Gastrocnemius medialis (tissue), 4 donors: ENCODE measurements at places on chromosomes 7 and 10. TPM values are rescaled to one million over a fixed set of nuclear protein-coding genes. Genes with fewer than 3 reads are reported as not detected.

DNA sequence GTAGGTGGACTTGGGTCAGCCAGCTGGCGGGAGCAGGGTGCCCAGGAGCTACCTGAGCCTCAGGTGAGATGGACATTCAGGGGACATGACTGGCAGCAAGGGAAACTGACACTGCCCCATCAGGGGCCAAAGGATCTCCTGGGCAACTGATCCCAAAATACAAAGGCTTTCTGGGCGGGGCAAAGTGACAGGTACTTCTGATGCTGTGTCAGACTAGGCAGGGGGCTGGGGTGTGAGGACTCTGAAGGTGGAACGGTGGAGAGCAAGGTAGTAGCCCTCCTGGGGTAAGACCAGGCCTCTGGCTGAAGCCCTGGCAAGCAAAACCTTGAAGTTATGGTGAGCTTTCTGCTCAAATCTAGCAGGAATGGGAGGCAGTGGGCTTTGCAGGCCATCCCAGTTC lies 4.4 kb downstream of the OPN4 start:
- peaks cover 31% of the 10 kb centered on the region for H3K4me1 ChIP-seq
- no peak overlapping the region for H3K27ac ChIP-seq
- H3K4me3 ChIP-seq: no peak overlapping the region
- no peaks in the 10 kb centered on the region for H3K36me3 ChIP-seq
- no peak for DNase-seq

DNA sequence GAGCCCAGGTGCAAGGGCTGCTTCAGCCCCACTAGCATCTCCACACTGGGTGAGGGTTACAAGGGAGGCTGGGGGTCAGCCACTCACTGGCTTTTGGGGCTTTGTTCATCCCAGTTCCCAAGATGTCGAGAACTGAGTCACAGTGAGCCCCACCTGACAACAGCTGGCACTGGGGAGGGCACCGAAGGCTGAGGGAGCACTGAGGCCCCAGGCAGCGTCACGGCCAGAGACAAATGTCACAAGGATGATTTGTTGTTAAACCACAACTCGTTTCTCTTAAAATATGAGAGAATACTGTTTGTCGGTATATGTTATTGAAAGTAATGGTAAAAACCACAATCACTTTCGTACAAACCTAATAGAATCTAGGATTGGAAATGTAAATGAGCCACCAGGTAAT lies 219.9 kb downstream of the CELF2 start:
- no peak overlapping the region for H3K27ac ChIP-seq
- H3K27me3 ChIP-seq: no peaks in the 10 kb centered on the region
- no peak for DNase-seq
- no peak overlapping the region for H3K4me3 ChIP-seq

Gene FMC1
- total RNA-seq: 32.6 TPM

- no peak overlapping the region for H3K4me3 ChIP-seq
- DNase-seq: no peak
- no peaks in the 10 kb centered on the region for H3K4me1 ChIP-seq
- no peaks in the 10 kb centered on the region for H3K36me3 ChIP-seq
- no peak overlapping the region for H3K27ac ChIP-seq
These were observed 205.0 kb downstream of the BBS9 start for GRCh38 chr7:33334349-33334748.

Gene UFSP1
- total RNA-seq: 4.6 TPM

Gene EPHA1
- total RNA-seq: not detected

DNA sequence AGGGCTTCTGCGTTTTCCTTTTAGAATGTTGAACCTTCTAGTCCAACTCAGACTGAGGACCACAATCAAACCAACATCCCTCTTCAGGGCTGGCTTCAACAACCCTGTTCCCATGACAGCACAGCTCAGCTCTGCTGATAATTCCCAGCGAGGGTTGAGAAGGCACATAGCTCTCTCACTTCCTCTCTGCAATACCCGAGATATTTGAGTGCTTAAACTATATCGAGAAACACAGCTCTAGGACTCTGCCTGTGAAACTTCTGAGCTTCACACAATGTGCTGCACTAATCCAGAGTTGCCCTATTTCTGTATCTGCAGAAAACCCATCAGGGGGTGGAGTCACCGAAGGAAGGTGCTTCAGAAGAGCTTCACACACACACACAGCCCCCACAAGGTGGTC lies 1.6 kb upstream of the ADARB2 start:
- peaks cover 30% of the 10 kb centered on the region for H3K27me3 ChIP-seq
- H3K4me3 ChIP-seq: no peak overlapping the region
- no peaks in the 10 kb centered on the region for H3K4me1 ChIP-seq
- no peak overlapping the region for H3K27ac ChIP-seq

DNA sequence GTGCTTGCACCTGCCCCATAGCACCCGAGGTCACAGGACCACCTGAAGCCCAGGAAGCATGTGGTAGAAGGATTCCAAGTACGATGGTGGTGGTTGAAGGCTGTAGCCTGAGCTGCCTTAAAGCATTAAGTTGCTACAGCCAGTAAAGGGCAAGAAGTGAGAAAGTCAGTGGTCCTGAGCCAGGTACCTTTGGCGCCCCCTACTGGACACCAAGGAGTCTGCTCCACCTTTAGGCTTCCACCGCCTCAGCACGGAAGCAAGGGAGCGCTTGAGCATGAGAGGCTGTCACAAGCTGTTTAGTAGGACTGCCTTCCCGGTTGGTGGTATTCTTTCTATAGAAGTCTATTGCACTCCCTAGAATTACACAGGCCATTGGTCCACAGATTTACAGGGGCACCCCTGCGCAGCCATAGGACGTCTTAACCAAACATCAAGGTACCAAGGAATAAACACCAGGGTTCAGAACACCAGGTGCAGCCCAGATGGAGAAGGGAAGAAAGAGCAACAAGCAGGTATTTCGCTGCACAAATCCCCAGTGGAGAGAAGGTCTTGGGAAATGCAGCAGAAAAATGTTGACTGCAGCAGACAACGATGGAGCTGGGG lies 2.2 kb downstream of the CRTAC1 start:
- H3K4me3 ChIP-seq: no peak overlapping the region
- H3K27ac ChIP-seq: no peak overlapping the region
- no peak for DNase-seq
- H3K27me3 ChIP-seq: peaks cover 38% of the 10 kb centered on the region
- no peaks in the 10 kb centered on the region for H3K36me3 ChIP-seq

Gene CLRN3
- not detected for total RNA-seq

GRCh38 chr7:102253973-102254370 lies 32.7 kb upstream of the SH2B2 start:
- DNase-seq: no peak
- H3K27me3 ChIP-seq: no peaks in the 10 kb centered on the region
- peaks cover 3% of the 10 kb centered on the region for H3K4me1 ChIP-seq
- no peak overlapping the region for H3K4me3 ChIP-seq
- no peak overlapping the region for H3K27ac ChIP-seq

GRCh38 chr10:43093423-43094076 lies 16.7 kb downstream of the RET start:
- H3K36me3 ChIP-seq: no peaks in the 10 kb centered on the region
- no peak overlapping the region for H3K27ac ChIP-seq
- H3K27me3 ChIP-seq: no peaks in the 10 kb centered on the region
- no peaks in the 10 kb centered on the region for H3K4me1 ChIP-seq
- DNase-seq: no peak
